T-helper 17 cell (primary cell): ENCODE measurements at places on chromosomes 11 and 22. TPM values are rescaled to one million over a fixed set of nuclear protein-coding genes. Genes with fewer than 3 reads are reported as not detected.

DNA sequence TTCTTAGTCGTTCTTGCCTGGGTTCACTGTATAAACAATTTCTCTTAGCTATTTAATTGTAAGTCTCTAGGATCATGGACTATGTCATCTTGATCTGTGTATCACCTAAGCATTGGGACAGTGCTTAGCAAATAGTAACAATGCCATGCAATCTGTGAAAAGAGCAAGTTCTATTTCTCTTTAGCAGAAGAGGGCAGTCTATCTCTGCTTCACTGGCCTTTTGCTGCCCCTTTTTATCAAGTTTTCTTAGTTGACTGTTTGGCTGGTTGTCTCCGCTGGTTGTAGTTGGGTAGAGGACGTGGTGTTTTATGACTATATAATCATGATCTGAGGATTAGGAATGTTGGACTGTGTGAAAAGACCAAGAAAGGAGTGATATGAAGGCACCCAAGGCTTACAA lies 315.0 kb downstream of the JRKL start:
- DNase-seq, result no peak

DNA sequence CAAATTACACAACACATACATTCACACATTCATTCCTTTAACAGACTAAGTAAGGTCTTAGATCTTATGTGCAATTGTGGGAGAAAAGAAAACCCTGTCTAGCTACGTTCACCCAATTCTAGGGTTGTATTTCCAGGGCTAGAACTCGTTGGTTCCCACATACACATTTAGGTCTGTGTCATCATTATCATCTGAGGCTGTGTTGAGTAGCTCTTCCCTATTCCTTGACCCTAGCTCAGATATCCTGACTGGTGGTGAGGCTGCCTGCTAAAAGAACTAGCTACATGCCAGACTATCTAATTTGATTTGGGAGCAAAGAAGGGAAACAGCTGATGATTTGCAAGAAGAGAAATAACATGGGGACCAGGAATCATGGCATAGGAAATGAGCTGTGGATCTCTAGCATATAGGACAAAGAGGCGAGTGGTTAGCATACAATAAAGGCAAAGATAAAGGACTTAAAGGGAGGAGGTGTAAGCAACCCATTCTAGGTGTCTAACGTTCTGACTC lies 27.5 kb upstream of the OR10G7 start:
- DNase-seq, result no peak

- DNase-seq, result no peak
Observed at GRCh38 chr11:122159173-122159721, 43.2 kb upstream of the BLID start.

- no peak for DNase-seq
Observed at GRCh38 chr11:45237711-45238315, 48.3 kb downstream of the SYT13 start.

The PPME1 gene
- total RNA-seq, result 15.3 TPM

DNA sequence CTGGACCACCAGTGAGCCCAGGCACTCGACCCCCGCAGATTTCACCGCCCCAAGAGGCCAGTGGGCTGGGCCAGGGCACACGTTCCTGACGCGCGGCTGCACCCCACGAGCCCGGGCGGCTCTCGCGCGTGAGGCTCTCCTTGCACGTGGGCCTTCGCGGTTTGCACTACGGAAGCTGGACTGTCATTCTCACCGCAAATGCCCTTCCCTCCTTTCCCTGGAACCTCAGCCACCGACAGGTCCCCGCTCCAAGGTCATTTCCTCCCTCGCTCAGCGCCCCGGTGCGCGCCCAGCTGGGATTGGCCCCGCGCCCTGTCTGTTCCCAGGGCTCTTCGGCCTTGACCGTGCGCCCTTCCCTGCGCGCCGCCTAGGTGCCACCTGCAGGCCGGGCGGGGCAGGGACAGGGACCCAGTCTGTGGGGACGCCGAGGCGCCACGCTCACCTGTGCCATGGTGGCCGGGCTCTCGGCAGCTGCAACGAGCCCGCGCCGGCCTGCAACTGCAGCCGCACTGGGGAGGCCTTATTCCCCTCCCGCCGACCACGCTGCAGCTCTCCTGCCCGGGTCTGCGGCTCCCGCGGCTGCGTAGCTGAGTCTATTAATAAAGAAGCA lies 2.1 kb upstream of the CPT1A start:
- peak; percentile 60 for DNase-seq

- no peak for DNase-seq
Observed at GRCh38 chr11:30861064-30861463, 274.9 kb upstream of the MPPED2 start.

The ATG13 gene
- total RNA-seq, result 110 TPM

DNA sequence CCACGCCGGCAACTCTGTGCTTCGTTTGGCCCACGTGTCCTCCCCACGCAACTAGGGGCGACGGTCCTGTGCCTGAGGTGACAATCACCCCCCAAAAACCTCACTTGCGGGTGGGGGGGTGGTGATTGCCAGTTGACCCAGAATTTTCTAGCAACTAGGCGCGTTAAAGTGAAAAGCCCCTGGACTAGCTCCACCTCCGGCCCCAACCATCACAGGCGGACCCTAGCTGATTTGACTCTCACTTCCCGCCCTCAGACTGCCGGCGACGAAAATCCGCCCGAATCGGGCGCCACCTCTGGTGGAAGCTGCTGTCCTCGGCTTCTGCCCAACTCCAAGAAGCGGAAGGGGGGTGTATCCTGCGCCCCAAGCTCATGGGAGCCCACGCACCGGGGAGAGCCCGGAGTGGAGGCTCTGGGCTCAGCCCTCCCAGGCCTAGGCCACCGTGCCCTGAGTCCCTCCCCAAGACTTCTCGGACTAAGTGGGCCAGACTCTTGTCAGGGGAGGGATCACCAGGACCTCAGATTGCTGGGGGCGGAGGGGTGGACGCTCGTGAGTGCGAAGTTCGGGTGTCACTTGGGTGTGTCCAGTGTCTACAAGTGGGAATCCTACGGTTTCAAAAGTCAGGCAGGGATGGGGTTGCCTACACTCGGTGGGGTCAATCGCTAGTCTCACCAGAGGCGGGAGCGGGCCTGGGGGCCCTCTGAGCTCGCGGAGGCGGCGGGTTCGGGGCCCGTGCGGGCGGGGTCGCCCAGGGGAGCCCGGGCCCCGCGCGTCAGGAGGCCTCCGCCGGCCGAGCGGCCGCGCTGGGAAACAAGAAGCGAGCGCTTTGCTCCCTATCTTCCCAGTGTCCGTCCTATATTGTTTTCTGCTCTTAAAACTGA lies 12.3 kb downstream of the PAX6 start:
- no peak for DNase-seq

GRCh38 chr11:71387784-71388636 lies 60.2 kb downstream of the DHCR7 start:
- DNase-seq, result no peak

GRCh38 chr22:23387827-23388516 lies 192.1 kb downstream of the IGLL1 start:
- no peak for DNase-seq

- no peak for DNase-seq
Observed at GRCh38 chr11:73099512-73100266, 42.4 kb downstream of the FCHSD2 start.

GRCh38 chr11:59225017-59225416 lies 12.3 kb upstream of the MPEG1 start:
- no peak for DNase-seq

The PLEKHB1 gene
- total RNA-seq, result 33.8 TPM

The PAMR1 gene
- not detected for total RNA-seq

The IGF2 gene
- 0.21 TPM for total RNA-seq

The HBB gene
- total RNA-seq, result 1.3 TPM

GRCh38 chr11:47071341-47071740 lies 105.3 kb downstream of the ARFGAP2 start:
- no peak for DNase-seq

- no peak for DNase-seq
Observed at GRCh38 chr11:26847459-26847858, 125.6 kb upstream of the SLC5A12 start.

DNA sequence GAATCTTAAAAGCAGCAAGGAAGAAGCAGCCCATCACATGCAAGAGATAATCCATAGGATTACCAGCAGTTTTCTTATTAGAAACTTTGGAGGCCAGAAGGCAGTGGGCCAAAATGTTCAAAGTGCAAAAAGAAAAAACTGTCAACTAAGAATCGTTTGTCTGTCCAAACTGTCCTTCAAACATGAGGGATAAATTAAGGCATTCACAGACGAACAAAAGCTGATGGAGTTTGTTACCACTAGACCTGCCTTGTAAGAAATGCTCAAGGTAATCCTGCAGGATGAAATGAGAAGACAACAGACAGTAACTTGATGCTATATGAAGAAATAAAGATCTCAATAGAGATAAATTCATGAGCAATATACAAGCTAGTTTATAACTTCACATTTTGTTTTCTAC lies 150.4 kb downstream of the WNT7B start:
- no peak for DNase-seq

The GALNT18 gene
- total RNA-seq, result not detected

DNA sequence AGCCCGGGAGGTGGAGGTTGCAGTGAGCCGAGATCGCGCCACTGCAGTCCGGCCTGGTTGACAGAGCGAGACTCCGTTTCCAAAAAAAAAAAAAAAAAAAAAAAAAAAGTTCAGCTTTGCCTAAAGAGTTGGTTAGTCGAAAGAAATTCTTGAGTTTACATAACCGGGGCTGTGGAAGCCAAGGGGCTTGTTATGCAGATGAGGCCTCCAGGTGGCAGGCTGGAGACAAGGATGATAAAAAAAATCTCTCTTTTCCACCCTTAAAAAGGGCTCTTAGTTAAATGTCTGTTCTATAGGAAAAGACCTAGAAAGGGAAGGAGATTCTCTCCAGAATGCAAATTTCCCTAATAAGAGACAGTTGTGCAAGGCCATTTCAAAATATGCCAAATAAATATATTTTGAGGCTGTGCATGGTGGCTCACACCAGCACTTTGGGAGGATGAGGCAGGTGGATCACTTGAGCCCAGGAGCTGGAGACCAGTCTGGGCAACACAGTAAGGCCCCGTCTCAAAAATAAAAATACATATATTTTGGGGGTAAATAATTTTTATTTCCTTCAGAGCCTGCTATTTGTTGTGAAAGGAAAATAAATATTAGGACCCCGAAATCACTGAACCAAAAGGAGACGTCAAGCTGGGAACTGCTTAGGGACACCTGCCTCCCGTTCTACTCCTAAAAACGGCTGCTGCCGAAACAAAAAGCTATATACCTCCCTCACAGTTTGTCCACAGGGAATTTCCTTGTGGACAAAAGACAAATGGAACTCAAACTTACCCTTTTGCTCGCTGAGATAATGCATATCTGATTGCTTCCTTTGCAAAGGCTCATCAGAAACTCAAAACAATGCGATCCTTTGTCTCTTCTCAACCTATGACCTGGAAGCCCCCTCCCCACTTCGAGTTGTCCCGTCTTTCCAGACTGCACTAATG lies 2.4 kb upstream of the IFITM2 start:
- no peak for DNase-seq

DNA sequence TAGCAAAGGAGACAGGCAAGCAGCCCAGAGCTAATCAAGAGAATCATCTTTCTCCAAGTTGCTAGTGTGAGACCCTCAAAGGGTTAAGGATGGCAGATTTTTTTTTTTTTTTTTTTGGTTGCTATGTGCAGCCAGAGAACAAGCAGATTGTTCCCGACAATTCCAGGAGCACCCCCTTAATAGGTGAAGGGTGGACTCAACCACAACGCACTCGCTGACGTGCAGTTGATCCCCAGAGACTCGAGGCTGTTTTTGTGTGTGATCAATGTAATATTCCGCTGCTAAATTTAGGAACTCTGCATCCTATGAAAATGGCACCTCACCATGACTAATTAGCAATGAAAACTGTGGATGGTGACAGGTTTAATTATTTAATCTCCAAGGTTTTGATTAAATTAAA lies 789.0 kb downstream of the KCNA4 start:
- no peak for DNase-seq

DNA sequence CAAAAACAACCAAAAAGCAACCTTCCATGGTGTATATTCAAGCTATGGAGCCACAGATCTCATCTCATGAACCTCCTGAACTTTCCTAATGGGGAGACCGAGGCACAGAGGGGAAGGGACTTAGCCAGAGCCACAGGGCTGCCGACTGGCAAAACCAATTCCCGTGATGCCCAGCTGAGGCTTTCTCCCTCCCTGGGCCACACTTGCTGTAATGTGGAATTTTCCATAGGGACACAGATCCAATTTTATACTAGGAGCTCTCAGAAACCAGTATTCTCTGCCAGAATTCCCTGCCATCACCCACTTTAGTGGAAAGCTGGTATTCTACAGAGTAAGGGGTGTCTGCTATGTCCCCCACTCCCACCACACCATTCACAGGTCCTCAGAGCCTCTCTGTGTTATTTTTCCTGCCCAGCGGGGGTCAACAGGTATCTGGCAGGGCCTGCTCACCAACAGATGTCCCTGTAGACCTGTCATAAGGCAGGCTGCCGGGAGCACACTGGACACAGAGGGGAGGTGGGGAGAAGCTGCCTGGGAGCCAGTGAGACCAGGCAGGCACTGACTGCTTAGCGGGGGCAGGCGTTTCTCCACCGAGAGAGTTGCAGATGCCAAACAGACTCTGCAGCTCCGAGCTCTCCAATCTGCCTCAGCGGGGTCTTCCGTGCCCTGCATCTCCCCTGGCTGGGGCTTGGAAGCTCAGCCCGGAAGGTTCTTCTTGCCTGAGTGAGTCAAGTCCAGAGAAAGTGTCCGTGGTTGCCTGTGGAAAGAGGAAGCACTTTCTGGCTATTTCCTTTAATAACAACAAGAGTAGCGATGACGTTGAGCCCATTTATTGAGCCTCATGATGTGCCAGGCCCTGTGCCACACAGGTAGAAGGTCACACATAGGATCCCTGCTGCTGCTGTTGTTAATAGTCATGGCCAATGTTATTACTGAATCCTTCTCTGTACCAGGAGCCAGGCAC lies 26.3 kb downstream of the RPS6KA4 start:
- no peak for DNase-seq

GRCh38 chr11:111635706-111636045 lies 33.4 kb downstream of the SIK2 start:
- no peak for DNase-seq

The SMTNL1 gene
- total RNA-seq, result not detected

DNA sequence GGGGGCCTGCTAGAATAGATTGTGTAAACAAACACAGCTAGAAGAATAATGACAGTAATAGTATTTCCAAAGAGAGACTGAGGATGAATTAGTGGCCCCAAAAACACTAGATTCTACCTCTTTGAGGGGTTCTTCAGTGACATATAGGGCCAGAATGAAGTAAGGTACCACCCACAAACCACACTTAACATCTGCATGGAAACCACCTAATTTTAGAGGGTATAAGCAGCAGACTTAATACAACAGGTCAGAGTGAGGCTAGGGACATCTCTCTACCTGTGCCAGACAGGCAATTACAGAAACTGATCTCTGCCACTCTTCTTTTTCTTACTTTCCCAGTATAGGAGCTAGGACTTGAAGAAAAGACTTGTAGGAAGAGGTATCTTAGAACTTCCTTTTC lies 20.1 kb downstream of the ELP4 start:
- DNase-seq, result no peak

The BACE1 gene
- total RNA-seq, result 2.0 TPM

DNA sequence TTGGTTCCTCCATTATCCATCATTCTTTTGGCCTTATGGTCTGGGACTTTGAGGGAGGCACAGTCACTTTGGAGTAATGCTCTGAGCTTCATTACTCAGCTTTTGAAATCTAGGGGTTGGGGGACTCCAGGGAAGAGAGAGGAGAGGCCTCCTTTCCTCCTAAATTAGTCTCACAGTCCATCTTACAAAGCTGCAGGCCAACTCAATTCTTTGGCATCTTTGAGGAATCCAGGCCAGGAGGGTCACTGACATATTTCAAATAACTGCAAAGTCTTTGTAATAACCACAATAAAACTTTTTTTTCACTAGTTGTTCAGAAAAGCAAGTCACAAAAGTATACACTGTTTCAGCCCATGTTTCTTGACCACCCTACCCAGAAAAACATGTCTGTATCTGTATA lies 73.3 kb upstream of the FAR1 start:
- no peak for DNase-seq

The SYCE3 gene
- not detected for total RNA-seq

GRCh38 chr11:43984519-43985385 lies 42.3 kb downstream of the C11orf96 start:
- DNase-seq, result no peak
